ENCODE measurements at places on chromosomes 4 and X.

DNA sequence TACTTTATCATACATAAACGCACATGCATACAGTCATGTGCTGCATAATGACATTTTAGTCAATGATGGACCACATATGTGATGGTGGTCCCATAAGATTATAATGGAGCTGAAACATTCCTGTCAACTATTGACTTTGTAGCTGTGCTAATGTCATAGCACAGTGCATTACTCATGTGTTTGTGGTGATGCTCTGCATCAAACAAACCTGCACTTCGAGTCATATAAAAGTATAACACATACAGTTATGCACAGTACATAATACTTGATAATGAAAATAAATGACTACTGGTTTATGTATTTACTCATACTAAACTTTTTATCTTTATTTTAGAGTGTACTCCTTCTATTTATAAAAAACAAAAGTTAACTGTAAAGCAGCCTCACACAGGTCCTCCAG lies 60.5 kb upstream of the MCUB start:
- no peak for DNase-seq

DNA sequence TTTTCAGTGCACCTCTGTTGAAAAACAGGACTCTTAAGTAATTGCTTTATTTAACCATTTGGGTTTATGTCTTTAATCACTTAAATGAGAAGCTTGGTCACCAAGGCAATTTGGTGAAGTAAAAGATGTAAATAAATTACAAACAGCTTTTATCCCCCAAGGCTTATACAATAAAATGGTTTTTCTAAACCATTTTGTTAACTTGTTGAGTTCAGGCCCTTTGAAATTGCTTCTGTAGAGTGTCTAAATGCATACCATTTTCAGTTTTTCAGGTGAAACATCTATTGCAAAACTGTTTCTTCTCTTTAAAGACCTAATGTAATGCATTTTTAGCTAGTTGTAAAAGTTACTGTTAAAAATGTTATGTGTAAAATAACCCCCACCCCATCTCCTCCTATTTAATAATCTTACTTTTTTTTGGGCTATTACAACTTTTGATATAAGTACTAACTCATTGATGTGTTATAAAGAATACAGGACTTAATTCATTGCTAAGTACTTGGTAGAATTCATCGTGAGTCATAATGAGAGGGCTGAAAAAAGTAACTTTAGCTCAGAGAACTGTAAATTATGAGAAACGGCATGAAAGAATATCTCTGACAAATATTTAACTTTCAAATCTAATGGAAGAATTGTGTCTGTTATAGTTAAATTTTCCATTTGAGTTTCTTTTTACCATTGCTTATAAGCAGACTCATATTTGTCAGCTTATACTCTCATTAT lies 4.5 kb downstream of the RAPGEF2 start:
- DNase-seq: no peak

DNA sequence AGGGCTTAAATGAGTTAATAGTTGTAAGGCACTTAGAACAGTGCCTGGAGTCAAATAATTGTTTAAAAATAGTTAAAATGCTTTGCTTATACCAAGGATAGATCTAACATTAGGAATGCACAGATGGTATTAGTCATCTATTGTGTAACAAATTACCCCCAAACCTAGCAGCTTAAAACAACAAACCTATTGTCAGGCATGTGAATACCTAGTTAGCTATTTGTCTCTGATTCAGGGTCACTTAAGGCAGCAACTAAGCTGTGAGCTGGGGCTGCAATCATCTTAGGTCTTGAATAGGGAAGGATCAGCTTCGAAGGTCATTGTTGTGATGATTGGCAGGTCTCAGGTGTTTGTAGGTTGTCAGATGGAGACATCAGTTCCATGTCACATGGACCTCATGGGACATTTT lies 42.4 kb upstream of the AGA start:
- no peak for DNase-seq

- DNase-seq: no peak
Measured at GRCh38 chr4:90219822-90220221, 92.6 kb downstream of the CCSER1 start.

- DNase-seq: no peak
Measured at GRCh38 chr4:77849278-77849965, 13.2 kb upstream of the MRPL1 start.

- DNase-seq: no peak
Measured at GRCh38 chr4:151250706-151251105, 26.3 kb upstream of the PRSS48 start.

GRCh38 chr4:121785479-121785878 lies 15.6 kb upstream of the EXOSC9 start:
- no peak for DNase-seq

GRCh38 chrX:150688911-150689451 lies 4.2 kb upstream of the MTMR1 start:
- DNase-seq: no peak
